ENCODE measurements at places on chromosomes 4 and X. TPM values are rescaled to one million over a fixed set of nuclear protein-coding genes. Genes with fewer than 3 reads are reported as not detected.

DNA sequence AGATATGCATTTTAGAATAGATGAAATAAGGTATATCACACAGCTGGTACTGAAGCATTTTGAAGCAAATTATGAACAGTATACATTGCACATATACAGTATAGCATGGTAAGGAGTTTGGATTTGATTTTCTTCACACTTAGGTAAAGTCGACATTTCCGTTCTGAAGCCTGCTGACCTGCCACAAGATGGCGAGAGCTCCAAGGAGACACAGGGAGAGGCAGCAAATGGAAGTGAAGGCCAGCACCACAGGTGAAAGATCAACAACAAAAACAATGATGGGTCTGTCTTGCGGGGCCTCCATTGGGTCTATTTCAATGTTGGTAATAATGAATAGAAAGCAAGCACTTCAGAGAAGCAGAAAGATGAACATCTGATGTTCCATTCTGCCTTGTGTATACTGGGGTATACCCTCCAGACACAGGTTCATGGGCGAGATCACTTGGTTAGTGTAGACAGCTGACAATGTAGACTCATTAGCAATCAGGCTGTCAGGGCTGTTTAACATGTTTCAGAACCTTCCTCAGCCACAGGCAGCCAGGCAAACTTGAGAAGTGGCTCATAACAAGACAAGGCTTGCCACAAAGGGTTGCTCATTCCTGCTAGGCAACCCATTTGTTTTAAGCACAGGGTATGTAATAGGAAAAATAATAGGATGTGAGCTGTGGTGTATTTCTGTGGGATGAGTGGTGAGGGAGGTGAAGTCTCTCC is 21.4 kb upstream of the NOX1 start:
- no peak for DNase-seq

DNA sequence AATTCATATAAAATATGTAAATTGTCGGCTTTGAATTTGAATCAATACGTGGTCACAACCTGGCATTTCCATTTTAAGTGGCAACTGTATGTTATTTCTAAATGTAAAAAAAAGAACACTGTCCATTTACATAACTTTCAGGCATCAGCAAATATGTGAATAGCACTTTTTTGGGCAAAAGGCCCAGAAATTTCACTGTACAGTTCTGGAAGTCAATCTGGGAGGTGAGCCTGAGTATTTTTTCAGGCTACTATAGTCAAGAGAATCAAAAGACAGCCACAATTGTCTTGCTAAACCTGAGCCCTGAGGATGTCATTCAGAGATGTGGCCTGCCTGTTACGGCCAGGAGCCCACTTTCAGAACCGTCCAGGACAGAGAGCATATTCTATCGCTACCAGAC is 543.9 kb upstream of the MAGEB2 start:
- no peak for DNase-seq

- no peak for DNase-seq
Observed at GRCh38 chrX:120559804-120560203, 958 bp downstream of the CUL4B start.

The GDPD2 gene
- total RNA-seq, result 23.5 TPM

DNA sequence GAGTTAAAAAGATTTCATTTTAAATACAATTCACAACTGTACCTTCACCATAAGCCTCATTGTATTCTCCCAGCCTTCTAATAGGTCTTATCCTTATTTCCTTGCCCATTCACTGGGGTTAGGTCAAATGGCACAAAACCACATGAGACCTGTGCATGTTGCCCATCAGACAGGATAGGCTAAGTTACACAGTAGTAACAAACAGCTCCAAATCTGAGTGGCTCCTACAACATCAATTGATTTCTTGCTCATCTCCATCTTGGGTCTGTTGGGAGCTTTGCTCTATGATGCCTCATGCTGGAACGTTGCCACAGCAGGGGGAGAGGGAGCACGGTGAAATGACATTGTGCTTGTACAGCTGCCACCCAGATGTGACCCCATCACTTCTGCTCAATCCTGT is 70.6 kb downstream of the DHX15 start:
- no peak for DNase-seq

DNA sequence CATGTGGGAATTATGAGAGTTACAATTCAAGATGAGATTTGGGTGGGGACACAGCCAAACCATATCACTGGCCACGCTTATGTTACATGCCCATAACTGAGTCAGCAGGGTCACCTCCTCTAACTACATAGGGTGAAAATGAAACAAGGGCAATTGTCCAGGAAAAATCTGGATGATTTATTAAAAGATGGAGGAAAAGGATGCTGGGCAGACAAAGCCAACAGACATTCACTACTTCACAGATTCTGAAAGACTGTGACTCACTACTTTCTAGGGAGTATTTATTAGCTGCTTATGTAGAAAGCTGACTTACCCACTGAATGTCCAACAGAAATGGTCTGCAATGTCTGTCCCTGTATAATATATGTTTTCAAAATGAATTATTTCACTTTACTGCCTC is 72.4 kb downstream of the APBB2 start:
- no peak for DNase-seq

Measured in left colon (tissue), 2 donors.